ENCODE measurements at places on chromosomes 2 and 18.

- no peak for DNase-seq
Measured at GRCh38 chr2:167832868-167833287, 414.5 kb downstream of the STK39 start.

DNA sequence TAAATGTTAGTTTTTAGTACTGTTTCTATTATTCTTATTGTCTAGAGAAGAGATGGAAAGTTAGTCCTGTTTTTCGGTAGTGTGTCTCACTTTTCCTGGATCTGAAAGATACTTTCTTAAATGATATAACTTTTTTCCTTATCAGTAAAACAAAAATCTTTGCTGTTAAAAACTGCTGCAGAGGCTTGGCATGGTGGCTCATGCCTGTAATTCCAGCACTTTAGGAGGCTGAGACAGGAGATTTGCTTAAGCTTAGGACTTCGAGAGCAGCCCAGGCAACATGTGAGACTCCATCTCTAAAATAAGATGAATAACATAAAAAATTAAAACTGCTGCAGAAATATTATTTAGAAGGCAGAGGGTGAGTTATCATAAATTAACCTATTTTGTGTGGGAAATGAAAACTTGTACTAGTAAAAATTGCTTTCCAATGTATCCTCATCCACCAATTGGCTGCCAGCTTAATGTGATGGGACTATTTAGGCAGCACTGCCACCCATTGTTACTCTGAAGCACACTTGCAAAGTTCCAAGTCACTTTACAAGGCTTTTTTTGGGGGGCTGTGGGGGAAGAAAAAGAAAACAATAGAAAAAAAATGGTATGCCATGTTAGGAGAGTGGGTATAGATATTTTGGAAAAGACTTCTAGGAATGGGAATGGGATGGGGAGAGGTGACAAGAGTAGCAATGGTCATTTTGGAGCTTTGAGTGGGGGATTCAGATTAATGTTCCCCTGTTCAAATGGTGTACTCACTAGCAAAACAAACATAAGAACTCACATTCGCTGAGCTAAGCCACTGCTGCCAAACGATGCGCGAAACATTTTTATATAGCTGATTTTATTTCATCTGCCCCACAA is 62.7 kb downstream of the MEIS1 start:
- no peak for DNase-seq

GRCh38 chr2:75113231-75113869 is 86.0 kb downstream of the TACR1 start:
- DNase-seq = no peak

DNA sequence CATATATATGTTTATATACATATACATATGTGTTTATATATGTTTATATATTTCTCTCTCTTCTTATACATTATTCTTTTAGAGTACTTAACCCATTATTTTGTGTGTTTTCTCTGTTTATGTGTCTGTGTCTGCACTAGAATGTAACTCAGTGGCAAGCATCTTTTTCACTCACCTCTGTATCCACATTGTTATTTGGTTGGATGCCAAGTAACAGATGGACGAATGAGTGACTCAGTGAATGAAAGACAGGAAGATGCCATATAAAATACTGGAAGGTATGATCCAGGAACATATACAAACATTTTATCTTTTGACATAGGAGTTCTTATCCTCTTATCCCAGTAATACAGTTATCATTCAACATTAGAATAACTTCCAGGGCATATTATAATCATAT is 684.8 kb downstream of the RNF144A start:
- no peak for DNase-seq

GRCh38 chr18:6487968-6488367 is 73.3 kb upstream of the L3MBTL4 start:
- DNase-seq = no peak

DNA sequence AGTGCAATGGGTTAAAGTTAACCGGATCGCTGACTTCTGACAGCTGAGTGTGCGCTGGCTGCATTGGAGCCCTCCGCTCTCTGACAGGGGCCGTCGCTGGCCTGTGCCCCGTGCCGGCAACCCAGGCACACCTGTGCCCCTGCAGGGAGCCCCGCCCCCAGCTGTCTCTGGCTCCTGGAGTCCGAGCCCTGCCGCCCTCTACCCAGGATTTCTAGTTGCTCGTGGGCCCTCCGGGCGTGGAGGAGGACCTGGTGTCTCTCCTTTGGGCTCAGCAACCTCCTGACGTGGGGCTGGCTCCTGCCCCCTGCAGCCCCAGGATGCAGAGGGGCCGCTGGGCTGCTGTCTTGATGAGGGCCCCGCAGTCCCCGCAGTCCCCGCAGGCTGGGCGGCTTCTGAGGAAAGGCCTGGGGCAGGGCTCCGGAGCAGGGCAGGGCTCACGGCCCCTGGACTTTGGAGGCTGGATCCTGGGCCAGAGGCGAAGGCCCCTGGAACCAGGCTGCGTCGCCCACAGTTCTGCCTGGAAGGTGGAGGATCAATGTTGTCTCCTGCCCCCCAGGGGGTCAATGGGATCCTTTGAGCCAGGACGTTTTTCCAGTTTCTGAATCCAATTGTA is 172.8 kb downstream of the RNF144A start:
- DNase-seq = no peak

DNA sequence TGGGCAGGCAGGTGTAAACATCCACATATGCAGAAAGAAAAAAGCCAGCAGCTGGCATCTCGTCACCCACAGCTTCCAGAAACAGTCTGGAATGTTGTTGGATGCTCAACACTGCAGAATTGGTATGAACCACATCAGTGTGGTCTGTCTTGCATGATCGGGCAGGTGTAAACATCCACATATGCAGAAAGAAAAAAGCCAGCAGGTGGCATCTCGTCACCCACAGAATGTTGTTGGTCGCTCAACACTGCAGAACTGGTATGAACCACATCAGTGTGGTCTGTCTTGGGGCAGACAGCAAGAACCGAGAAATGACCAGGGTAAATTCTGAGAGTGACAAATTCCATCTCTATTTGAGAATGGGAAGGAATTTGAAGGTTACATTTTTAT is 39.6 kb downstream of the DOCK10 start:
- DNase-seq = peak; percentile 23

- DNase-seq = no peak
Measured at GRCh38 chr2:98615481-98615880, 7.1 kb downstream of the UNC50 start.

DNA sequence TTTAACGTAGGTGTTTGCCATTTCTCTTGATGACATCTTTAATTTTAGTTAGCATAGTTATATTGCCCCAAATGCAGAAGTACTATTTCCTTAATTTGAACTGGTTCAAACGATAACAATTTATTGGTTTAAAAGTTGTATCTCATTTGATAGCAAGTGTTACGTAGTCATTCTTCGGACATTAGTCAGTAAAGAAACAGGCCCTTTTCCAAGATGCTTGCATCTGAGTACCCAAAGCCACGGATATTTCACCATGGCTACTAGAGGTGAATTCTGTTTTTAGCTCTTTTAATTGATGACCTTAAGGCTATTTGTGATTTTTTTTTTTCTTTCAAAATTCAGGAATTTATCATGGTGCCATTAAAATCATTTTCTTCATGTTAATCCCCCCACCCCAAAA is 32.1 kb downstream of the GLS start:
- DNase-seq = no peak

DNA sequence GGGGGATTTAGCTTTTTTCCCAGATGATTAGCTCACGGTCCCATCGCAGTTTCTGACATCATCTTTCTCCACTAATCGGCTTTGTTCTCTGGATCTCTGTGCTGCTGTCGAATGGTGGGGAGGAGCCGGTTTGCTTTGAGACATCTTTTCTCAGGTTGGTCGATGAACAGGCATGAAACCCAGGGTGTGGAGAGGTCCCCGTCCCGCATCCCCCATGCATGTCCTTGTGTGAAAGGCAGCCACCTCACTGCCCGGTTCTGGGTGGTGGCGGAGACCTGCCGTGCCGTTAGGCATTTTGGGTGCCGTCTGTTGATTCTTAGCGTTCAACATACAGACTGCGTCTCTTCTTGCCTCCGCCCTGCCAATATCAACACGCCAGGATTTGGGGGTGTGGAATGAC is 57.8 kb downstream of the CTDP1 start:
- DNase-seq = no peak

DNA sequence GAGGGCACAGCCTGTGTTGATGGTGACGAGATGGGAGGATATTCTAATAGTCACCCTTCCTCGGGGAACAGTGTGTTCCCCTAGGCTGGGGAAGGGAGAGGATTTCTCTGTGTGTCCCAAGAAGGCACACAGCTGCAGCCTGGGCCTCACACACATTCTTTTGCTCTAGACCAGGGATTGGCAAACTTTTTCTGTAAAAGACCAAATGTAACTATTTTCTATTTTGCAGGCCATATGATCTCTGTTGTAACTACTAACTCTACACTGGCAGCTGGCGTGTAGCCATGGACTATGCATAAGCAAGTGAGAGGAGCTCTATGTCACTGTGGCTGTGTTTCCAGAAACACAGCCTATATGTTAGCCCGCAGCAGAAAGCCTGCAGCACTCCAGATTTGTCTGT is 65.8 kb downstream of the ARHGAP28 start:
- DNase-seq = no peak

GRCh38 chr2:181170256-181170655 is 189.9 kb downstream of the UBE2E3 start:
- no peak for DNase-seq
